ENCODE measurements at places on chromosomes 1 and 21. TPM values are rescaled to one million over a fixed set of nuclear protein-coding genes. Genes with fewer than 3 reads are reported as not detected.
A peak's percentile ranks its signal among the peaks of the same experiment; 100 is the strongest.

- no peak overlapping the region for H3K27ac ChIP-seq
- no peaks in the 10 kb centered on the region for H3K36me3 ChIP-seq
- no peaks in the 10 kb centered on the region for H3K4me1 ChIP-seq
- peak; percentile 59 for DNase-seq
- H3K4me3 ChIP-seq: no peak overlapping the region
These were observed 17.5 kb downstream of the UBASH3A start for GRCh38 chr21:42421018-42421793.

DNA sequence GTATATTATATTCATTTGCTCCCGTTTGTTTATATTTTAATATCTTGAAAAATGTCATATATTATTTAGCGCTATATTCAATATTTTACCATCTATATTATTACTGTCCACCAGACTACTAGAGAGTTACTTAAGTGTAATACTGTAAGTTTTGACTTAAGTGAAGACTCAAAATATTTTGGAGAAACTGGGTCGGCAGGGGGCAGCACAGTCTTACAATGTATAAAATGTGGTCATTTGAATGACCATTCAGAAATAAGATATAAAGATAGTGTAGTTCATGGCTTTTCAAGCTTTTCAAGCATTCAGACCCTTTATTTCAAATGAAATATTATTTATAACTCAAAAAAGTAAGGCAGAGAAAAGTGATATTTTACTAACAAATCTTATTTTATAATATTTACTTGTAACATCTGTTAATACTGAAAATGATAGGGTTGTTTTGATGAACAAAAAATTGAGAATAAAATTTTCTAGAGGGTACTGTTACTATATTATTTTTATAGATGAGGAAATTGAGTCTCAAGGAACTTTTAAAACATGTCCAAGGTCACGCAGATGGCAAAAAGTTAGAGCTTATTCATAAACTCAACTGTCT lies 89.0 kb upstream of the SERTAD4 start:
- H3K4me3 ChIP-seq: no peak overlapping the region
- no peaks in the 10 kb centered on the region for H3K27me3 ChIP-seq
- no peaks in the 10 kb centered on the region for H3K36me3 ChIP-seq

DNA sequence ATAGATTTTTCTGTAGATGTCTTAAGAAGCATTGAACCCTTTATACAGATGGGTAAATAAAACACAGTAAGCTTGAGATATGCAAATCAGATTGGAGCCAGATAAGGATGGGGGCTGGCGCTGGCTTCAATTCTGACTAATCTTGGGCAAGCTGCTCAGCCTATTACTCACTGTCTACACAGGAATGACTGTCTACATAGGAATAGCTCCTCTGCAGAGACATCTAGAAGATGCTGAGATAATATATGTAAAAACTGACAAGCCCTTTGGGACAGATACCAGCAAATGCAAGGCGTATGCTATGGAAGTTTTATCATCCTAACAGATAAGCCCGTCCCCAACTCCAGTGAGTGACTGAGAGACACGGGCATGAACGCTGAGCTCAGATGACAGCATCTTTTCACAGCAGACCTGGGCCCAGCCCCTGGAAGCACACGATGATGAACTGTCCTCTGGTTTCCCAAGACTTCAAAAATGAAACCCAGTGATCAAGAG lies 1.7 kb downstream of the CLDN14 start:
- H3K36me3 ChIP-seq: no peaks in the 10 kb centered on the region
- H3K27ac ChIP-seq: no peak overlapping the region
- H3K4me1 ChIP-seq: no peaks in the 10 kb centered on the region
- DNase-seq: no peak

AKR7A3 gene
- 97.0 TPM for total RNA-seq

PROK1 gene
- total RNA-seq: not detected

OR2L2 gene
- total RNA-seq: not detected

SLAMF9 gene
- total RNA-seq: not detected

Data from colonic mucosa (tissue), 4 donors.